ENCODE measurements at places on chromosomes 7 and 10.
A peak's percentile ranks its signal among the peaks of the same experiment; 100 is the strongest.

GRCh38 chr7:20980232-20980631 is 193.5 kb upstream of the SP8 start:
- DNase-seq, result no peak

DNA sequence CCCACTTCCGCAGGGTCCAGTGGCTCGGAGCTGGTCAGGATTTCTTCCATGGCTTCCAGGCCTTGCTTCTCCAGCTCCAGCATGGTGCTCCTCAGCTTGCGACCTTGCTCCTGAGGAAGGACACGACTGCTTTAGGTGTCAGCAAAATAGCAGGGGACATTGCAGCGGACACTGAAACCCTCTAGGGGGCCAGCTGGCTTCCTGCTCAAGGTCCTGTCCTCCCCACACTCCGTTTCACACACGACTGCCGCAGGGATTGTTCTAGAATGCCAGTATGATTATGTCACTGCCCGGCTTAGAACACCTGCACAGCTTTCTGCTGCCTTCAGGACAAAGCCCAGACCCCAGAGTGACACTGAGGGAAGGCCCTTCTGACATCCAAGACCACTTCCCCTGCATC is 65.6 kb downstream of the SCRN1 start:
- DNase-seq, result no peak

DNA sequence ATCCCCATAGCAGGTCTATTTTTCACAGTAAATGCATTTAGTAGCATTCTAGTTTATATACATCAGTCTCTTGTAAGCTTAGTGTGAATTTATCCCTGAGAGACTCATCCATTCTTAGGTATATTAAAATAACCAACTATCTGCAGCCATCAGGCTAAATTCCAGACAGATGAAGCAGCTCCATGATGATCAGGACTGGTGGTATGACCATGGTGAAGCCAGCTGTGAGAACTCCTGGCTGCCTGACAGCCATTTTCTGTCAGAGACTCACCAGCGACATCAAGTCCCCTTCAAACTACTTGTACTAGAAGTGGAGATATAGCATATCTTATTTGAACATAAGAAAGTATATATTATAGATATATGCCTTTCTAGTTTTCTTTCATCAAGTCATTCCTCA is 70.3 kb upstream of the GSDME start:
- no peak for DNase-seq

DNA sequence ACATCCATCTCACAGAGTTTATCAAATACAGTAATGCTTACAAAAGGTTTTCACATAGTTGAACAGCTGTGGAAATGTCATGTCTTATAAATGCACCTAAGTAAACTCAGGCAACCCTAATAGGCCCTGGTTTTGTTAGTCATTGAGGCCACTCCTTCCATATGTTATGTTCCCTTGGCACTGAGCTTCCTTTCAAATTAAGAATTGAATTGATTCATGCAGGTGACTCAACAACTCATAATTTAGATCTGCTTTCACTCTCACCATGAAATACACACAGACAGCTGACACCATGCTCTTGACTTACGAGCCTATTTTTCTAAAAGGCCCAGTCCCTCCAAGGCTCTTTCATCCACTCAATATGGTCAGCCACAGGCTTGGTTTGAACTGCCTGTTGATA is 476.9 kb downstream of the KCNMA1 start:
- DNase-seq, result peak; percentile 15

DNA sequence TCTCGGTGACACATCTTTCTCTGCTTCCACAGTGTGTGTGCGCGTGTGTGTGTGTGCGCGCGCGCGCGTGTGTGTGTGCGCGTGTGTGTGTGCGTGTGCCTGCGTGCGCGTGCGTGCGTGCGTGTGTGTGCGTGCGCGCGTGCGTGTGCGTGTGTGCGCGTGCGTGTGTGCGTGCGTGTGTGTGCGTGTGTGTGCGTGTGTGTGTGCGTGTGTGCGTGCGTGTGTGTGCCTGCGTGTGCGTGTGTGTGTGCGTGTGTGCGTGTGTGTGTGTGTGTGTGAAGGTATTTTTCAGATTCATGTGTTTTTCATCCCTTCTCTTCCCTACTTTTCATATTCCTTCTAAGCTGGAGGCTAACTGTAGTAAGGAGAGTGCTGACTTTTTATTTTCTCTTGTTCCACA is 148.4 kb downstream of the CREB5 start:
- no peak for DNase-seq

Data from NCI-H446 (cell line).